ENCODE measurements at places on chromosomes 1 and 21.

GRCh38 chr1:26119892-26120608 lies 8.4 kb downstream of the PDIK1L start:
- no peak for DNase-seq

DNA sequence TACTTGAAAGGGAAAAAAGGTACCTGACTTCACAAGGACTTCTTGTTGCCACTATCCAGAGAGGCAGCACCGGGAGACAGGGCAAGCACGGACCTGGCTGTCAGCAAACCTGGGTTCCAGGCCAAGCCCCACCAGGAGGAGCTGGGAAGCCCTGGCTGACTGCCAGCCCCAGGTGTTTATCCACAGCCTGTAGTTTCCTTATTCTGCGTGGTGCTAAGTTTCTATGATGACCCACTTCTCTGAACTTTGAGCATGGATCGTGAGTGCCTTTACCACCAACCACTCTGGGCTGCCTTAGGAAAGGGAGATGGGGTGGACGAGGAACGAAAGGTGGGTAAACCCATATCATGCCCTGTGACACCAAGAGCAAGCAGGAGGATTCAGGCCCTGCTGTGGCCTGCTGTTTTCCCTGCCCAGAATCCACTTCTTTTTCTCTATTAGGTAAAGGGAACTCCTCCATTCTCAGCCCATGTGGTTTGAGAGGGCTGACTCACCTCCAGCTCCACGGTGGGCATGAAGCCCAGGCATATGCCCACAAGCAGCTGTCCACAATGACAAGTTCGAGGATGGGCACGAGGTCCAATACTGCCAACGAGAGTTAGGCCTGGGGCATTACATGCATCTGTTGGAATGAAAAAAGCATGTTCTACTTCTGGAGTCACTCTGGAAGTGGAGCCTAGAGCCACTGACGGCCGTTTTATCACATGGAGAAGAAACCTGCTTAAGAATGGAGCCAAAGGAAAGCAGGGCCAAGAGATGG lies 20.3 kb downstream of the TSPAN2 start:
- no peak for DNase-seq

GRCh38 chr1:199759268-199759730 lies 268.2 kb upstream of the NR5A2 start:
- DNase-seq, result no peak

- no peak for DNase-seq
Observed at GRCh38 chr1:89990976-89991831, 3.7 kb upstream of the ZNF326 start.

DNA sequence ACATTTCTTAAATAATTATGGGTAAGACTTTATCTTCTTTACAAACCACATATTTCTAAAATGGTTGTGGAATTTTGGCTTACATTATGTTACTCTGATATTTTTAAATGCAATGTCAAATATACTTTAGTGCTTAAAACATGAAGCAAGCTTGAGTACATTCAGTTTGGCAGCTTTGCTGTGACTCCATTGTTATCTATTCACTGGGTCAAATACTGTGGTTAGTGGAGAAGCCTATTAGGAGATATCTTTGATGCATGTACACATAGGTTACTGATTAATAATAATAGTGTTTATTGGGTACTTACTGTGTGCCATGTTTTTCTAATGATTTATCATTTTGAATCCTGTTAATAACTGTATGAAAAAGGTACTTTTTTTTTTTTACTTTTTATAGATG lies 520.4 kb upstream of the B3GALT2 start:
- DNase-seq, result no peak
